T-helper 1 cell treated with Interleukin-12 subunit alpha and Interleukin-12 subunit beta and Interleukin-4 antibody, amounts not matched to agents 30 ng/mL and 1 ng/mL, for 36 hours (primary cell): ENCODE measurements at places on chromosomes 1 and 21. TPM values are rescaled to one million over a fixed set of nuclear protein-coding genes. Genes with fewer than 3 reads are reported as not detected.

The OR6N2 gene
- total RNA-seq: not detected in 2 replicates

The IGSF3 gene
- total RNA-seq: 0.83 and 0.98 TPM in 2 replicates

The BNIPL gene
- 0.95 and 2.6 TPM in 2 replicates for total RNA-seq

The ETV3 gene
- 45.7 and 49.4 TPM in 2 replicates for total RNA-seq

The REG4 gene
- total RNA-seq: 0.61 and 1.0 TPM in 2 replicates
